ENCODE measurements at places on chromosomes 16 and 17. TPM values are rescaled to one million over a fixed set of nuclear protein-coding genes. Genes with fewer than 3 reads are reported as not detected.
A peak's percentile ranks its signal among the peaks of the same experiment; 100 is the strongest.

- peak overlapping the region; percentile 20 for H3K27ac ChIP-seq
- no peak for DNase-seq
- no peak overlapping the region for H3K4me3 ChIP-seq
- peaks cover 84% of the 10 kb centered on the region for H3K4me1 ChIP-seq
Measured at GRCh38 chr17:77375917-77376651, 235.3 kb downstream of the SEC14L1 start.

- no peaks in the 10 kb centered on the region for H3K36me3 ChIP-seq
- H3K4me1 ChIP-seq = no peaks in the 10 kb centered on the region
- H3K27me3 ChIP-seq = no peaks in the 10 kb centered on the region
- no peak overlapping the region for H3K4me3 ChIP-seq
- no peak overlapping the region for H3K27ac ChIP-seq
- no peak for DNase-seq
Measured at GRCh38 chr17:4721203-4722135, 9.8 kb upstream of the MED11 start.

- peaks cover 13% of the 10 kb centered on the region for H3K4me1 ChIP-seq
- peak; percentile 70 for DNase-seq
Measured at GRCh38 chr17:38693700-38694329, 11.3 kb upstream of the MLLT6 start.

DNA sequence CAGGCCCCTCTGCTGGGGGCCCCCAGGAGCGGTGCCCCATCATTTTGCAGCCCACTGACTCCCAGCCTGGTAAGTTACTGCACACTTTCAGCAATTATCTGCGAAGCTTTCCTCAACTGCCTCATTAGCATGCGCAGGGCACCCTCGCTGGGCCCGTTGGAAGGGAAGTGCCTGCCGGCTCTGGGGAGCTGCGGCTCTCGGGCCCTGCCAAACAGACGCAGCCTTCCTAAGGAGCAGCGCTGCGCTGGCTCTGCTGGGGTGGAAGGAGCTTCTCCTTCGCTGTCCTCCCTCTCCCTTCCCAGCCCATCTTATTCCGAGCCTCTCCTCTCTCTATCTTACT, 71.0 kb downstream of the RBBP6 start:
- H3K27ac ChIP-seq = no peak overlapping the region
- H3K36me3 ChIP-seq = no peaks in the 10 kb centered on the region
- DNase-seq = no peak
- peaks cover 12% of the 10 kb centered on the region for H3K4me1 ChIP-seq
- H3K27me3 ChIP-seq = peaks cover 10% of the 10 kb centered on the region
- H3K4me3 ChIP-seq = no peak overlapping the region

DNA sequence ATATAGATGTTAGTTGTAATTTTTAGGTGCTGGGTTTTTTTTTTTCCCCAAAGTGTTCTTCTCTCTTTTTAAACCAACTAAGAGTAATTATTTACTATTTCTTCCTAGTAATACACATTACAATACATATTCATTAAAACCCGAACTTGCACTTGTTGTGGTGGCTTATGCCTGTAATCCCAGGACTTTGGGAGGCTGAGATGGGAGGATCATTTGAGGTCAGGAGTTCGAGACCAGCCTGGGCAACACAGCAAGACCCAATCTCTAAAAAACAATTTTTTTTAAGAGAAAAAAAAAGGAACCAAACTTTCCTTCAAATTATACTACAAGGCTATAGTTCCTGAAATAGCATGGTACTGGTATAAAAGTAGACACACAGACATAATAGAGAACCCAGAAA, 3.8 kb downstream of the EFCAB5 start:
- H3K4me3 ChIP-seq = no peak overlapping the region
- no peak overlapping the region for H3K27ac ChIP-seq
- H3K4me1 ChIP-seq = no peaks in the 10 kb centered on the region
- no peaks in the 10 kb centered on the region for H3K27me3 ChIP-seq

GRCh38 chr16:13194766-13195165, 293.4 kb downstream of the SHISA9 start:
- no peaks in the 10 kb centered on the region for H3K36me3 ChIP-seq
- no peaks in the 10 kb centered on the region for H3K4me1 ChIP-seq
- no peaks in the 10 kb centered on the region for H3K27me3 ChIP-seq
- no peak for DNase-seq

- peaks cover 4% of the 10 kb centered on the region for H3K4me1 ChIP-seq
- H3K27ac ChIP-seq = no peak overlapping the region
Measured at GRCh38 chr16:48434653-48435317, 49.6 kb upstream of the SIAH1 start.

NME4 gene
- total RNA-seq = 31.7 TPM

DNA sequence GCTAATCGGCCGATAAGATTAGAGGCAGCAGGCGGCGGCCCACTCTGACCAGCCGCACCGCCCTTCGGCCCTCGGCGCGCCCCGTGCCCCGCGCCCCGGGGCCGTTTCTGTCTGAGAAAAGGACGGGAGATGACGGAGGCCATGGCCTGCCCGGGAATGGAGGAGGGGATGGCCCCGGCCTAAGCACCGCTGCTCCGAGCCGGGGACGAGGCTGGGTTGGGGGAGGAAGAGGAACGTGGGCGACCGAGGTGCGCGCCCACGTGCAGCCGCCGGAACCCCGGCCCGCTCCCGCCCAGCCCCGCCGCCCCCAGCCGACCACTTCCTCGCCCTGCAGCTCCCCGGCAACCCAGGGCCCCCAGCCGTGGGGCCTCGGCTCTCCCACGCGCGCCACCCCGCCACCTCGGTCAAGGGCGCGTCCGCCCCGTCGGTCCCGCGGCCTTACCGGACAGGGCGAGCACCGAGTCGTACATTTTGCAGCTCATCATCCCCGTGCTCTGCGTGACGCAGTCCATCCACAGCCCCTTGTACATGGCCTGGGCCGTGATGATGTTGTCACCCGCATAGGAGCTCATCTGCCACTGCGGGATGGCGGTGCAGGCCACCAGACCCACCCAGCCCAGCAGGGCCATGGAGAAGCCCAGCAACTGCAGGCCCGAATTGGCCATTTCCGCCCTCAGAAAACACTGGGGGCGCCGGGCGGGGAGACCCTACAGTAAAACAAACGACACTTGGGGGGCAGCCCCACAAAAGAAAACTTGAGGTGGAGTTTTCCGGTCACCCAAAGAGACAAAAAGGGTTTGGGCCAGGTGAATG, 693 bp downstream of the CLDN7 start:
- peaks cover 9% of the 10 kb centered on the region for H3K4me1 ChIP-seq
- peaks cover 10% of the 10 kb centered on the region for H3K36me3 ChIP-seq
- H3K27ac ChIP-seq = peak overlapping the region; percentile 93
- peak; percentile 24 for DNase-seq
- H3K4me3 ChIP-seq = peak overlapping the region; percentile 68

GRCh38 chr17:79046916-79047280, 22.9 kb downstream of the C1QTNF1 start:
- no peaks in the 10 kb centered on the region for H3K36me3 ChIP-seq
- H3K27ac ChIP-seq = no peak overlapping the region
- H3K27me3 ChIP-seq = no peaks in the 10 kb centered on the region
- H3K4me3 ChIP-seq = no peak overlapping the region

DNA sequence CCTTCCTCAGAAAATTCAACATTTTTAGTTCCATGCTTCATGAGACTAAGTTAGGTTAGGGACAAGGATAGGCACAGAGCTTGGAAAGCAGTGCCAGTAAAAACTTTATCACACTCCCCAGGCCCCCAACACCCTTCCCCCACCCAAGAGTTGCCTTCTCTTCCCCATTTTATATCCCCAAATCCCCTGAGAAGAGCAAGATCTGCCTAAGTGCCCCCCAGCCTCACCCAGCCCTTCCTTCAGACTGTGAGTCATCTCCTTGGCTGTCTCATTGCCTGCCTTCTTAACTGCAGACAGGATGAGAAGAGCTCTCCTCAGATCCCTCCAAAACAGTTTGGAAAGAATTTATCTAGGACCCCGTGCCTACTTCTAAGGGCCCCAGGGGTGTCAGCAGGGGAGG, 55.8 kb downstream of the NEUROD2 start:
- peaks cover 20% of the 10 kb centered on the region for H3K36me3 ChIP-seq
- H3K27me3 ChIP-seq = no peaks in the 10 kb centered on the region
- H3K27ac ChIP-seq = no peak overlapping the region
- no peaks in the 10 kb centered on the region for H3K4me1 ChIP-seq
- H3K4me3 ChIP-seq = no peak overlapping the region
- no peak for DNase-seq

DNA sequence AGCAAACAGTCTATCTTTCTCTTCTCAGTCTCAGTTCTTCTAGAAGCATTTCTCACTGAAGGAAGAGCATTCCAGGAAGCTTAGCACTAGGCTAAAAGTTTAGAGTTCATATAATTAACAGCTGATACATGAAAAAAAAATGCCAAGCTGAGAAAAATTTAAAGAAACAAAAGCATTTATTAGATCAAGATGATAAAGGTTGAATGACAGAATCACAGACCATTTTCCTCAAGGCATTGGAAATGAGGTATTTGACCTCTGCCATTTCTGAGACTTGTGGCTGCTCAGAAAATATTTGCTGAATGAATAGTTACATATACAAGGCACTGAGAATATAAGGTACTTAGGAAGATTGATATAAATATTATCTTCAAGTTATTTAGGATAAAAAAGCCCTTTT, 901.6 kb upstream of the GOT2 start:
- H3K4me1 ChIP-seq = no peaks in the 10 kb centered on the region
- H3K27me3 ChIP-seq = no peaks in the 10 kb centered on the region
- no peak for DNase-seq
- no peaks in the 10 kb centered on the region for H3K36me3 ChIP-seq

DNA sequence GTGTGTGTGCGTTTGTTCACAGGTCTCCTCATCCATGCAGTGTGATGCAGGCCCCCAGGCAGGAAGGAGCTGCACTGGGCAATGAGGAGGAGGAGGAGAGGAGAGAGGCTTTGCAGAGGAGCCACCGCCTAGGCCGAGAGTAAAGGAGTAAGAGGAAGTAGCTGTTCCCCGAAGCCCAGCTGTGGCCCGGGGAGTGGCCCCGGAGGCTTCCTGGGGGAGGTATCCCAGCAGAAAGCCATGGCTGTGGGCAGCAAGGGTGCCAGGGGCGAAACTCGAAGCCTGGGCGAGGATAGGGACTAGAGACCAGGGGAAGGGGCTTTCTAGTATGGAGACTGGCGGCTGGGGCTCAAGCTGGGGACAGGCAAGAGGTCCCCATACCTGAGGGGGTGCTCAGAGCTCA, 12.2 kb downstream of the C16orf95 start:
- no peak overlapping the region for H3K27ac ChIP-seq
- DNase-seq = no peak
- H3K27me3 ChIP-seq = no peaks in the 10 kb centered on the region
- H3K4me3 ChIP-seq = no peak overlapping the region
- H3K36me3 ChIP-seq = no peaks in the 10 kb centered on the region

DNA sequence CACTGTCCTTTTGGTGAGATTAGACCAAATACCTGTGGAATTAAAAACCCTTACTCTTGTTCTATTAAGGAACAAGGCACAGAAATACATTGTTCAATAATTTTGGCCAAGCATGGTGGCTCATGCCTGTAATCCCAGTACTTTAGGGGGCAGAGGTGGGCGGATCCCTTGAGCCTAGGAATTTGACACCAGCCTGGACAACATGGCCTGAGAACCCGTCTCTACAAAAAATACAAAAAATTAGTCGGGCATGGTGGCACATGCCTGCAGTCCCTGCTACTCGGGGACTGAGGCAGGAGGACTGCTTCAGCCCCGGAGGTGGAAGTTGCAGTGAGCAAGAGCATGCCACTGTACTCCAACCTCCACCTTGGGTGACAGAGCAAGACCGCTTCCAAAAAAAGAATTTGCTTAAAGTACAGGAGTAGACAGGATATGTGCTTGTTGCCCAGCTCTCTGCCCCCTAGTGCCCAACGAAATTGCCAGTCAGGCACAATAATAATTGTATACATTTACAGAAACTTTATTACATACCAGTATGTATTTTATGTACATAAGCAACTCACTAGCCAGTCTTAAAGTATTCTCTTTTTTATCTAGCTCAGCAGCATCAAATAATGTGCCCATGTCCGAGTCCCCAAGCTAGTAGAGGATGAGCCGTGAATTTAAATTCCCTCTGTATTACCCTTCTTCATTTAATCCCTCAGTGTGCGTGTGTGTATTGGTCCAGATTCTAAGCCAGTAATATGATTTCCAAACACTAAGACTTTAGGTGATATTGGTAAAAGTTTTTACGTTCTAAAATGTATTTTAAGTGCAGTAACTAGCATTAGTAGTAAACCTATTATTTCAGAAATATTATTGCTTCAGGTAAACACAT, 1.4 kb downstream of the THUMPD1 start:
- H3K4me1 ChIP-seq = peaks cover 9% of the 10 kb centered on the region
- DNase-seq = peak; percentile 29
- peak overlapping the region; percentile 54 for H3K4me3 ChIP-seq
- peak overlapping the region; percentile 91 for H3K27ac ChIP-seq

- no peaks in the 10 kb centered on the region for H3K27me3 ChIP-seq
- no peaks in the 10 kb centered on the region for H3K4me1 ChIP-seq
- H3K27ac ChIP-seq = no peak overlapping the region
- DNase-seq = peak; percentile 64
Measured at GRCh38 chr17:50841949-50842354, 6.6 kb downstream of the WFIKKN2 start.

- H3K36me3 ChIP-seq = no peaks in the 10 kb centered on the region
- peaks cover 27% of the 10 kb centered on the region for H3K4me1 ChIP-seq
- H3K27ac ChIP-seq = no peak overlapping the region
- H3K27me3 ChIP-seq = peaks cover 55% of the 10 kb centered on the region
- no peak overlapping the region for H3K4me3 ChIP-seq
- DNase-seq = no peak
Measured at GRCh38 chr16:49275050-49275730, 6.4 kb downstream of the CBLN1 start.

GRCh38 chr16:57092786-57093411, 516 bp downstream of the CPNE2 start:
- H3K27me3 ChIP-seq = no peaks in the 10 kb centered on the region
- H3K4me1 ChIP-seq = peaks cover 20% of the 10 kb centered on the region
- H3K27ac ChIP-seq = peak overlapping the region; percentile 69
- DNase-seq = peak; percentile 41
- H3K36me3 ChIP-seq = no peaks in the 10 kb centered on the region

POLDIP2 gene
- total RNA-seq = 102 TPM

CLEC10A gene
- total RNA-seq = 0.59 TPM

WSCD1 gene
- 8.0 TPM for total RNA-seq

DNA sequence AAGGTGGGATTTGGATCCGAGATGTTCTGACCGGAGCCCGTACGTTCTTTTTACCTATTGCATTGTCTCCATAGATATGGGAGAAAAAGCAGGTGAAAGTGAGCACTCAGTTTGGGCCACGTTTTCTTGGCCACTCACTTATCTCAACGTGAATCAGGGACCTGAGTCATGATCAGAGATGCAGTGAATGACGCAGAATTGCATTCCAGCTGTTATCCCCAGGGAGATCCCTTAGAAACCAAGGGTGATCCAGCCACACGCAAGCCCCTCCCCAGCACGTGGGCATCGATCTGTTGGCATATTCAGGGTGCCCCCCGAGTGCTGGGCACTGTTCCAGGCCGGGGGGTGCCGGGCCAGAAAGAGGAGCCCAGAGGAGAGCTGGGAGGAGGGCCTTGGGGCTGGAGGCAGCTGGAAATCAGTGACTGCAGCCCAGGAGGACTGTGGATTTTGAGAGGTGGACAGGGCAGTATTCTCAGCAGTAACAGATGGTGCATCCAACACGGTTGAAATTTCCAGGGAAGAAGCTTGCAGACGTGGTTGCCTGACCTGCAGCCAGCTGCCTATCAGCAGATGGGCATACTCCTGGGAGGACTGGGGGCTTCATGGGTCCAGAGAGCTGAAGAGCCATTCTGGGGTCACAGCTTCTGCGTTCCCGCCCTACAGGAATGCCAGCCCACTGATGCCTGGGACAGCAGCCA, 87.2 kb upstream of the CACNG5 start:
- no peaks in the 10 kb centered on the region for H3K36me3 ChIP-seq
- H3K27me3 ChIP-seq = no peaks in the 10 kb centered on the region
- no peak overlapping the region for H3K4me3 ChIP-seq
- DNase-seq = no peak

ANKRD11 gene
- total RNA-seq = 90.4 TPM

- no peaks in the 10 kb centered on the region for H3K36me3 ChIP-seq
- peak overlapping the region; percentile 36 for H3K27ac ChIP-seq
- no peak overlapping the region for H3K4me3 ChIP-seq
- peak; percentile 96 for DNase-seq
- H3K27me3 ChIP-seq = no peaks in the 10 kb centered on the region
- H3K4me1 ChIP-seq = peaks cover 45% of the 10 kb centered on the region
Measured at GRCh38 chr16:85162478-85163277, 50.4 kb upstream of the CIBAR2 start.

All from thyroid gland (tissue), 4 donors.